Esophagus squamous epithelium (tissue), 5 donors: ENCODE measurements at places on chromosomes 5 and 9.

DNA sequence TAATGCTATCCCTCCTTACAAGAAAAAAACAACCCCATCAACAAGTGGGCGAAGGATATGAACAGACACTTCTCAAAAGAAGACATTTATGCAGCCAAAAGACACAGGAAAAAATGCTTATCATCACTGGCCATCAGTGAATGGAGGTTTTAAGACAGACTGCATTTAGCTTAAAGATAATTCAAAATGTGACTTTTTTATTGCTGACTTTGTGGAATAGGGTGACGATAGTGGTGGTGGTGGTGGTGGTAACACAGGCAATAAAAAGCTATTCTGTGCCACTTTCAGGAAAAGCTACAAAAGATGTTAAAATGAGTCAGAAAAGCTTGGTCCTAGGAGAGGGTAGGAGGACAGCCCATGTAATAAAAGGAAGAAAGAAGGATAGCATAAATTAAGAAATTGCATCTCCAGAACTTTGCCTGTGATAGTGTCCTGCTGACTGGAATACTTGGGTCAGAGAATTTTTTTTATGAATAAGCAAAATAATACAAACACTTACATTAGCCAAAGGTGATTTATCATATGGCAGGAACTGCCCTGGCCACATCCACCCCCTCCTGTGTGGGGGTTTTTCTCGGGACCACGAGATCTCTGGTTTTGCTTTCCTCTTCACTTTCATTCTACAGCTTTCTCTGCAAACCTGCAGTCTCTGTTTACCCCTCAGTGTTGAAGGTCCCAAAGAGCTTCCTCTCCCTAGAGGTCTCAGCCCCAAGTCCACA lies 186.7 kb downstream of the DRD1 start:
- DNase-seq, result no peak

DNA sequence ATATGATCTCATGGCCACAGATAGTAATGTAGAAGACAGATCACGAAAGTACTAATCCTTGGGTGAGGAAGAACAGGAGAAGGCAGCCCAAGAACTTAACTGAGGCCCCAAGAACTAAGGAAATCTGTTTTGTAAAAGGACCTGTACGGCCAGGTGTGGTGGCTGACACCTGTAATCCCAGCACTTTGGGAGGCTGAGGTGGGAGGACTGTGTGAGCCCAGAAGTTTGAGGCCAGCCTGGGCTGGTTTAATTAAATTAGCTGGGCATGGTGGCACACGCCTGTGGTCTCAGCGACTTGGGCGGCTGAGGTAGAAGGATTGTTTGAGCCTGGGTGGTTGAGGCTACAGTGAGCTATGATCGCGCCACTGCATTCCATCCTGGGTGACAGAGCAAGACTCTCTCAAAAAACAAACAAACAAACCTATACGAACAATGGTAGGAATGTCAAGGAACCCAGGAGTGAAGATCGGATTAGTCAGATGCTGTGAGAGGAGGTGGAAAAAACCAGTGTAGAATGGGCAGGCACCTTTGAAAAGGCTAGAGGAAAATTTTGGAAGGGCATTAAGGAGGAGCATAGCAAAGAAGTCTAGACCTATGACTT lies 283.8 kb upstream of the DMRT1 start:
- no peak for DNase-seq

DNA sequence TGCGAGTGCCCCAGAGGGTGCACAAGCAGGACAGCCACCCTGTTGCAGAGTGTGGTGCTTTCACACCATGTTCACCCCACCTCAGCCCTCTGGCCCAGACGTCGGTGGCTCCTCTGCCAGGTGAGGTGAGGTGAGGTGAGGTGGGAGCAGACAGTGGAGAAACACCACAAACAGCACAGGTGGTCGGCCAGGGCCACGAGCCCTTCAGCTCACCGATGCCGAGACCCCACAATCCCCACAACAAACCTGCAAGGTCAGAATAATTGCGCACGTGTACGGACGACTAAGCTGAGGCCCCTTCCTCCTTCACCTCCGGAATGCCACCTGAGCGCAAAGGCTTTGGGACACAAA lies 10.5 kb downstream of the BRD3 start:
- DNase-seq, result no peak

DNA sequence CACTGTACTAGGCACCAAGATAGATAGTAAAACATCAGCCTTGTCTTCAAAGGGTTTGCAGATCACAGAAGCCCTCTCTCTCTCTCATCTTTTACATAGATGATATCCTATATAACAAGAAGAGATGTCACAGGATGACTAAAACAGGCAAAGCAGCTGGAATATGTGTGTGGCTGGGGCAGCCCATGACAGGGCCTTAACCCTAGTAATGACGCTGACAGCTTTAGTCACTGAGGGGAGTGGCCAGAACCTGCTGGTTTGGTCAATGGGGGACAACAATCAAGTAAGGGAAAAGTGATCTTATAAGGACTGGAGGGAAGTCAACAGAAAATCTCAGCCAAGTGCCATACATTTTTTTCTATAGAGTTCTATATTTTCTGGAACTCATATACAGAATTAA lies 41.9 kb upstream of the RIC1 start:
- no peak for DNase-seq

- DNase-seq, result no peak
These were observed 141.4 kb downstream of the PRR16 start for GRCh38 chr5:120605325-120606079.

- DNase-seq, result no peak
These were observed 99.2 kb upstream of the PITX1 start for GRCh38 chr5:135133181-135133580.

DNA sequence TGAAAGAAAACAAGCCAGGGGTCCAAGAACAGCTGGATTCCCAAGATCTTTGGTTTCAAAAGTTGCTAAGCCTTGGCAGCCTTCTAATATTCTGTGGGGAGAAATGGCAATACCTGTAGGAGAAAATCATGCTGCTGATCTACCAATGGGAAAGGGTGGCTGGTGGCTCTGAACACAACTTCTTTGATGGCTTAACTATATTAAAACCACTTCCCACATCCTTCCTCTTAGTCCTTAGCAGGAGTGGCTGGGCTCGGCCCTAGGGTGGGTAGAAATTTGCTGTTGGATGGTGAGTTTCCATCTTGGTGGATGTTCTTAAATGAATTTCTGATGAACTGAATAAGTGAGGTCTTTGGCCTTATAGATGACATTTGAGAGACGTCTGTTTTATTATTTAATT lies 19.5 kb upstream of the FBXL7 start:
- DNase-seq, result no peak

- DNase-seq, result no peak
These were observed 29.3 kb downstream of the CATSPER3 start for GRCh38 chr5:134997015-134997414.

GRCh38 chr5:11072568-11072967 lies 311.5 kb upstream of the DAP start:
- no peak for DNase-seq

DNA sequence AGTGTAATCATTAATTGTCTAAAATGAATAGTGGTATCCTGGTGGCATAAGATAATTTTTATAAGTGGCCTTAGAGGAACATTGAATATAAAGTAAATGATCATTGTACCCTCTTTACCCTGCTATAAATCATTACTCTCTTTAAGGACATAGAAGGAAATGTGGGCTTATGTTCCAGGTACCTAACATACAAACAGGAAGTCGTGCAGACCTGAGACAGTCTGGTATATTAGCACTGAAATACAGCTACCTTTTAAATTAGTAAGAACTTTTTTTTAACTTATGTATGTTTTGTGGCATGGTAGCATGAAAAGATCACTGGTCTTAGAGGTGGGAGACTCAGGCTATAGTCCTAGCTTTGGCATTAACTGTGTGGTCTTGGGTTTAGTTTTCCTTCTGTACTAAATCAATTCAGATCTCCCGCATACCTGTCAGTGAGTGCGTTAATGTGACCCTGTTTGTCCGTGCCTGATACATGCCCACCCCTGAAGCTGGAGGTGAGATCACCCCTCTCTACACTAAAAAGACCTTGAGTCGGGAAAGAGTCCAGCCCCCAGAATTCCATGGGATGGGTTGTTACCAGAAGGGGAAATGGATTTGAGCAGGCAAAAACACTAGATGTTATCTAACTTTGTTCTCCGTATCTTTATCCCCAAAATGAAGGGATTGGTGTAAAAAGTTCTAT lies 59.4 kb upstream of the ERBIN start:
- DNase-seq, result no peak

- no peak for DNase-seq
These were observed 38.0 kb upstream of the ADAM19 start for GRCh38 chr5:157613385-157614245.

- no peak for DNase-seq
These were observed 54.6 kb downstream of the NLN start for GRCh38 chr5:65776441-65777141.

- DNase-seq, result no peak
These were observed 28.5 kb downstream of the TRIO start for GRCh38 chr5:14171621-14172020.

DNA sequence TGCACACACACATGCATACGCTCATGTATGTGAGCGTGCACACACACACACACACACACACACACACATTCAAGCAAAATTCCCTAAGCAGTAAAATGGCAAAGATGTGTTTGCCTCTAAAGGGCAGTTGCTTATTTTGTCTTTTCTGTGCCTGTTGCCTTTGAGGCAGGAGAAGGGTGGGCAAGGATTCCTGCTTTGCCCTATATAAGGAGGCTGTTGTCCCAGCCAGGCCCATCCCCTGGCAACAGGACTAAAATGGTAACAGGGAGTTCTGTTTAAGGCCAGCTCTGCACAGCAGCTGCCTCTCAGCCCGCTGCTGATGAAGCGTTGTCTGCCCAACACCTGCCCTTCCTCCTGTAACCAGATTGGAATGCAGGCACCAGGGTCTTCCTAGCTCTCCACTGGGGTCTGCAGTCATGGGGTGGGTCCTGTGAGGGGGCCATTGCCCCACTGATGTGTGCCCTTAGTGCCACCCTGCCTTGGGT lies 64.4 kb downstream of the PPARGC1B start:
- no peak for DNase-seq

DNA sequence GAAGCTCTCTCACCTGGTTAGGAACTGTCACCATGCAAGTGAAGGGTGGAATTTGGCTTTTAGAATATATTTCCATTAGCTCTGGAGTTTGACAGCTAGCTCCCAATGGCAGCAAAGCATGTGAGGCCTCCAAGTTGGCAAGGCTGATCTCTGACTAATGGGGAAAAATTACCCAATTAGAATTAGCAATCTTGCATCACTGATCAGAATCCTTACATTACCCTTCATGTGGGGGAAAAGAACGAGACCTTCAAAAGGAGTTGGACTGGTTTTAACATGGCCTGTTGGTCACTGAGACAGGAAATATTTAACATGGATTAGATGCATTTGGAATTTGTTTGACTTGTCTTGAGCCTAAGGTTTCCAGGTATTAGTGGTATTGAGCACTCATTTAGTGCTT lies 192.3 kb upstream of the GDNF start:
- DNase-seq, result no peak

DNA sequence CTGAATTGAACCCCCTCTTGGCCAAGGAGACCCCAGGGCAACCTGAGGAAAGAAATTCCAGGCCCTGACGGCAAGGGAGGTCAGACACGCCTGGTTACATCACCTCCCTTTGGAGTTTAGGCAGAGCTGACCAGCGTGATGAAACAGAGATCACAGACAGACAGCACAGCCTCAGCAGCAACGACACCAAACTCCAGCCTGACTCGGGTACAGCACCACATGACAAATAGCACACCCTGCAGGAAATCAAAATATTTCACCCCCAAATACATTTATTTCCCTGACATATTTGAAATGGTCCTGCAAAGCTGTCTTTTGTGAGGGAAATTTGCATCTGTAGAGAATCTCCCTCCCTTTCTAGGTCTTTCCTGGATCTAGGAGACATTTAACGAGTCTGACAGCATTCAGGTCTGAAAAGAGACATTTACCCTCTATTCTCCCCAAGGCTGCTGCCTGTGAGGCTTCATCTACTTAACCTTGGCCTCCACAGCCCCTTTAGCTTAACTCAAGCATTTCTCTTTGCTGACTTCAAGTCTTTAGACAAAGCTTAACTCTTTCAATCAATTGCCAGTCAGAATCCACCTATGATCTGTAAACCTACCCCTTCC lies 2.6 kb downstream of the QSOX2 start:
- no peak for DNase-seq

DNA sequence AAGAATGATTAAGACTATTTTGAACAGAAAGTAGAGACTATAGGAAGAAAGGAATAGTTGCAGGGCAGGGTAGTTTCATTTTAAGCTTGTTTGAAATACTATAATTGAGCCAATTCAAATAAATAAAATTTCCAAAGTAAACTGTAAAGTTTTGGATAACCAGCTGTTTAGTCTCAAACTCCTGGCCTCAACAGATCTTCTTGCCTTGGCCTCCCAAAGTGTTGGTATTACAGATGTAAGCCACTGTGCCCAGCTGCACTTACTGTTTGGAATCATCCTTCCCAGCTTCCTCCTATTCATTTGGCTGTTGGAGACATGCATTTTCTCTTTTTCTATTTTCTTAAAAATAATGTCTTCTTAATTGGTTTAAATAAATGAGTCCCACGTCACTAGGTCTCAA lies 231.0 kb downstream of the NNT start:
- no peak for DNase-seq

DNA sequence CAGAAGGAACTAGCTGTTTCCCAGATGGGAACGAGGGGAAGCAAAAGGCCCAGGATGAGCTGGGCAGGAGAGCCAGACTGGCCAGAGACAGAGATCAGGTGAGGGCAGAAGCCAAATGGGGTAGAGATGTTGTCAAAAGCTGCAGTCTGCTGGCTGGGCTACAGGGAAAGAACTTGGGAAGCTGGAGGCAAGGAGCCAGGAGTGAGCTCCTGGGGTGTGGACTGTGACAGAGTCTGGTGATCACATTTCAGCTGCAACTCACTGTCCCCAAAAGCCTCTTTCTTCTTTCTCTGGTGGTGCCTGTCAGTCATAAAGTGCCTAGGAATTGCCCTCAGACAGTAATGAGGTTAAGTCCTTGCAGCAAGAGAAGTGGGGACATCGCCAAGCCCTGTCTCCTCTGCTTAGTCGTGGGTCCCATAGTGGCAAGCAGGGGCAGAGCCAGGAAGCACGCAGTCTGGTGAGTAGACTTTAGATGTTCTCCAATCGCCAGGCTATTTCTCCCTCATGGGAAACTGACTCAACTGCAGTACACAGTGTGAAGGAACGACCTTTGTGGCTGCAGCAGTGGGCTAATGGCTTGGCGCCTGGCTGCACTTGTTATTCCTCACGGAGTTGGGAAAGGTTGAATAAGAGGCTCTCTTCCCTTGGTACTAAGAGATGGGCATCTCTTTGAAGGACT lies 2.5 kb upstream of the FSD1L start:
- no peak for DNase-seq

DNA sequence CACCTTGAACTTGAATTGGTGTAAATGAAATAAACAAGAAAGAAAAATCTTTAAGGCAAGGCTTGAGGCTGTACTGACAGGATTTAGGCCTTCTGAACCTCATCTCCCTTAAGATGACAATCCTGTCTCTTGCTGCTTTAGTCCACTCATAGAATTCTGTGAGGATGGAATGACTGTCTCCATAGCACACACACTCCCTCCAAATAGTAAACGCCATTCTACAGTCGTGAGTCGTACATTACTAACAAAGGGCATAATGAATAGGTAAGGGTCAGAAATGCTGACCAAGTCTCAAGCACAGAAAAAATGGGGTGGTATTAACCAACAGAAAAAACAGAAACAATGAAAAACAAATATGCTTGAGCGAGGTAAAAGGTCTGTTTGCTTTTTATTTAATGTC lies 71.8 kb upstream of the SIMC1 start:
- no peak for DNase-seq

- no peak for DNase-seq
These were observed at the start of gene ROPN1L for GRCh38 chr5:10441083-10441991. TSS of gene ROPN1L (plus strand) at chr5:10441879. CDS start at chr5:10442168, 289 bp downstream.

- no peak for DNase-seq
These were observed 2.4 kb downstream of the SURF6 start for GRCh38 chr9:133333566-133333965.
